ENCODE measurements at places on chromosomes 12 and 14. TPM values are rescaled to one million over a fixed set of nuclear protein-coding genes. Genes with fewer than 3 reads are reported as not detected.

DNA sequence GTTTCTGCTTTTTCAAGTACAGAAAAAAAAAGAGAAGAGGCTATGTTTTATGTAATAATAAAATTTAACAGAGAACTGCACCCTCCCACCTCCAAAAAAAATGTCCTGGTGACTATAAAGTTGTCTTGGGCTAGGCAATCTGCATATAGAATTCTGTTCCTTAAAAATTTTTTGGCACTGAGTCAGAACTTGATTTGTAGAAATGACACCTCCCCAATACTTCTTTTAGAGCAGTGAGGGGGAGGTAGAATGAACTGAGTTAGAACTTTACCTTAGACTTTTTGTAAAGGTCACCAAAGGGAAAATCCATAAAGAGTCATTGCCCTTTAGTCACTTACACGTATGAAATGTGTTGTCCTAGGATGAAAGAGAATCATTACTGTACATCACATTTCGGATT, 80.0 kb downstream of the BTG1 start:
- DNase-seq, result peak; percentile 55

Gene KCNJ8
- not detected for total RNA-seq

DNA sequence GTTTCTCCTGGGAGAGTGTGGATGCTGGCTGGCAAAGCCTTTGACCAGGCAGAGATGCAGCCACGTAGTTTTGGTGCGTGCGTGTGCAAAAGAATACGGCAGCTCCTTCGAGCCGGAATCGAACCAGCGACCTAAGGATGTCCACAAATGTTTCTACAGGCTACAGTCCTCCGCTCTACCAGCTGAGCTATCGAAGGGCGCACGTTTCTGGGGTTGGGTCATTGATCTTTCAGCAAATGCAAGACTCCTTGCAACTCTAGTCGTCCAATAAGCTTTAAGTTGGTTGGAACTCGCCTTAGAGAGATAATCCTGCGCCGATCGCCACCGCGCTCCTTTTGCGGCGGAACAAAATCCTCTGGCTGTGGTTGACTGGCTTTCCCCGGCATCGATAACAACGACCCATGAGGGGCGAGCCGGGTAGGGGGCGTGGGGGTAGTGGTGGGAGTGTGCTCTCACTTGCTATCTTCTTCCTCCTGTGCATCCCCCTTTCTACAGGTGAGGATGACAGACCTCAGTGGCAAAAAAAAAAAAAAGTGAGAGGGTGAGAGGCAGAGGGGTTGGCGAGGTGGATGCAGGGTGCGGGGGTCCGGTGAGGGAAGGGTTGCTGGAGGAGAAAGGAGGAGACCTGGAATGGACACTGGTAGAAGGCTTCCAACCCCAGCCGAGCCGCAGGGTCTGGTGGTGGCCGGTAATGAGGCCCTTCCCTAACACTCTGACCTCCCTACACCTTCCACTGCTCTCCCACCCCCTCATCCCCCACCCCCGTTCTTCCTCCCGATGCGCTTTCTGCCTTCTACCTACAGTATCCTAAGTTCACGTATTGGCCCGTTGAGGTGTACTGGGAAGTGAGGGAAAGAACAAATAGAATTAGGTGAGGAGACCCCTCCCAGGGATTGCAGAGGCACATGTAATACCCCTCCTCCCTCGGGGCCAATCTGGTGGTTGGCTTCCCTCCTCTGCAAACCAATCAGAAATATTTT, 11.8 kb upstream of the OR6S1 start:
- peak; percentile 78 for DNase-seq

Gene CAPZA3
- not detected for total RNA-seq

Gene SERPINA1
- total RNA-seq, result 0.26 TPM

DNA sequence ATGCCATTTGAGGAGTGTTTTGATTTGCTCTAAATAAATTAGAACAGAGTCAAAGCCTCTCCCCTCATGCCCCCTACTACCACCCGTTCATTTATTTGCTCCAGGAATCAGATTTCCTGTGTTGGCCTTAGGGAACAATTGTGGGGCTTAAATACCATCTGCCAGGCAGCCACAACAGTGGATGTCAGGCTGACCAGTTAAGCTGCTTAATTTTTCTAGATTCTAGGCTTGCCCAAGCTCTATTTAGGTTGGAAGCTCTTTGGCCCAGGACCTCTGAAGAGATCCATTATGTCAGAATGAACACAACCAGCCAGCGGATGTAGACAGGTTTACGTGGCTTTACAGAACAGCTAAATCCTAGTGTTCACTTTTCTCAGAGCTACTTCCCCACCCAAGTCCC, 1.0 kb upstream of the TIMELESS start:
- no peak for DNase-seq

DNA sequence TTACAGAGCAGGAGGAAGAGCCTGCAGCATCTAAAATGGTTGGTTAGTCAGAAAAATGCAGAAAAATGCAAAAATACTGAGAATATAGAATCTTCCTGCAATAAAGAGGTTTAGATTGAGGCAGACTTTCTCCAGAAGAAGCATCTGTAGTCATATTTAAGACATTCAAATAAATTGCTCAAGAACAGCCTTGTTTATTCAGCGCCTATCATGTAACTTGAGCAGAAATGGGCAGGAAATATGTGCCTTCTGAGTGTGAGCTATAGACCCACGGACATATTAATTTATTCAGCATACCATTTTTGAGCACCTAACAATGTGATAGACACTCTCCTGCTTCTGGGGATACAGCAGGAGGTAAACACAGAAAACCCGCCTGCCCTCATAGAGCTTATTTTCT, 102.0 kb upstream of the HIF1A start:
- DNase-seq, result no peak

Gene TAC3
- total RNA-seq, result not detected

GRCh38 chr12:92829686-92830282, 99.3 kb downstream of the EEA1 start:
- no peak for DNase-seq

Gene CMTM5
- not detected for total RNA-seq

Gene ANKLE2
- 82.7 TPM for total RNA-seq

DNA sequence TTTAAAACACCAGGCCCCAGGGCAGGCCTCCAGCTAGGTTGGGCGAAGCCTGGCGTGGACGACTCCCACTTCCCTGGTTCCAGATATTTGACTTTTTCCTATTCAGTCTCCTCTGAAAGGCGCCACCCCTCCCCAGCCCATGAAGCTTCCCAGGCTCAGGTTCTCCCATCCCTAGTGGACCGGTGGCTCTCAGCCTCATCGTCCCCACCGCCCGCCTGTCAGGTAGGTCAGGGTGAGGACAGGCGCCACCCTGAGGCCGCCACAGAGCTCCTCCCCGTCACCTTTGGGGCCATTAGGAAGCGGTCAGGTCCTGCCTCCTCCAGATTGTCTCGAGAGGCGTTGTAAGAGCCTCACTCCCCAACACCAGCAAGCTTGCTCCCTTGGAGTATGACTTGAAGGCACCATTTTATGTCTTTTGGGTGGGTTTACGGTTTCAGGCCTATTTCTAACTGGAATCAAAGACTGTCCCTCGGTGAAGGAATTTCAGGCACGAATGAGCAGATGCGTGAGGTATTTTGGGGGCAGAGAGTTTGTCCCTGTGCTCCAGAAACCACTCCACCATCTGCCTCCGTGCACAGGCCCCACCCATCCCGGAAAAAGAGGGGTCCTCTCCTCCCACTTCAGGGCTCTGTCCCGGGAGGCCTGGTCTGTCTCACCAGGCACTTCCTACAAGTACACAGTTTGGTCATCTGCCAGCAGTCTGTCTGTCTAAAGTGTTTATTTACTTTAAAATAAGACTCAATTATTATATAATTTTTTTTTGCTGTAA, 55.6 kb downstream of the TSPAN9 start:
- DNase-seq, result no peak

GRCh38 chr12:89155826-89156225, 196.5 kb downstream of the DUSP6 start:
- DNase-seq, result no peak

DNA sequence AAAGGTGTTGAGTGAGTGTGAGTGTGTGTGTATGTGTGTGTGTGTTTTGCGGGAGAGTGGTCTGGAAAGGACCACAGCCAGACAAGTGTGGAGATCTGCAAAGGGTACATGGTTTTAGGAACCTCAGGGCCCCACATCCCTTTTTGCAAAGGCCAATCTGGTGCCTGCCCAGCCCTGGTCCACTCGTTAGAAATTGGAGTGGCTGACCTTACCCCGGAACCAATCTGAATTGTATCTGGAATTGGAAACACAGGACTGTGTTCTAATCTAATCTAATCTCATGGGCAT, 11.3 kb upstream of the TBX3 start:
- no peak for DNase-seq

GRCh38 chr12:1970331-1970900, 33.8 kb downstream of the DCP1B start:
- no peak for DNase-seq

DNA sequence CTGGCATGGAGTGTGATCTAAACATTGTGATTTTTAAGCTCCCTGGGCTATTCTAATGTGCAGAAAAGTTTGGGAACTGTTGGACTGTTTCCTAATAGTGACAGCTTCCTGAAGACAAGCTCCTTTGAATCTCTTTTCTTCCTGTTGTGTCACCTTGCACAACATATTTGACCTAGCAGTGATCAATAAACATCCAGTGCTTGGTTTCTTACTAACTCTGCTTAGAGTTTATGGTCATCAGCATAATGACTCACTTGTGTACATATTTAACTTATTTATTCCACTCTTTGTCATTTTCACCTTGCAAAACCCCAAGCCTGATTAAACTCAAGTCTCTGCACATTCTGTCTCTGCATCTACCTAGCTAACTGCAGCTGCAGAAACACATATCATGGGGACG, 27.3 kb upstream of the TBC1D30 start:
- DNase-seq, result peak; percentile 60

DNA sequence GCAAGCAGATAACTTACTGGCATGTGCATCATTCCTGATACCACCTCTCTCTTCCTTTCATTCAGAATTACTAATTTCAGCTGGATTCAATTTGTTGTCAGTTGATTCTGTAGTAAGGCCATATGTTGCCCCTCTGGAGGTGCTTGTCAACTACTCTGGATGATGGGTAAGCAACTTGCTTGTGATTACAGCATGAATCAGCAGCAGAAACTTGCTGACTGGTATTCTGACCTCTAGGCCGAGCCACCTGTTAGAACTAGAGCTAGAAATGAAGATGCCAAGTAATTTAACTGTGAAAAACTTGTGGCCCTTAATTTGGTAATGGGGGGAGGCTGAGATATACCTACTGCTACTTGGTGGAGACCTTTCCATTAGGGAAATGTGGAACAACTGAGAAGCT, 5.1 kb downstream of the RNF10 start:
- peak; percentile 62 for DNase-seq

Gene GPR137C
- total RNA-seq, result 0.26 TPM

Gene LUM
- total RNA-seq, result 14.2 TPM

Gene BATF
- total RNA-seq, result 2.6 TPM
